ENCODE measurements at places on chromosomes 16 and 17.

DNA sequence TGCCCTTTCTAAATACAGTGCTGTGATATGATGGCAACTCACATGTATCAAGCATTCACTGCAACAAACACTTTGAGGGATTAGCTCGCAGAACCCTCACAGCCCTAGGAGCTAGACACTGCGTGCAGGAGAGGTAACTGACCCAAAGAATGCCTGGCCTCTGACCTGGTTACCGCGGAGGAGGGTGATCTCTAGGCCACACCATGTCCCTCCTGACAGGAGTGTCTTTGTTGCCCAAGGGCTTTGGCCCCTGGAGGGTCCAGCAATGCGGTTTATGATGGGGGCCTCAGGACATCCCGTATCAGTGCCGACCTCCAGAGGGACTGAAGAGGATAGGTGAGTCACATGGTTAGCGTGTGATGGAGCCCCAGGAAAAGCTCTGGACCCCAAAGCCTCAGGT, 130.6 kb downstream of the MGAT5B start:
- DNase-seq = no peak

DNA sequence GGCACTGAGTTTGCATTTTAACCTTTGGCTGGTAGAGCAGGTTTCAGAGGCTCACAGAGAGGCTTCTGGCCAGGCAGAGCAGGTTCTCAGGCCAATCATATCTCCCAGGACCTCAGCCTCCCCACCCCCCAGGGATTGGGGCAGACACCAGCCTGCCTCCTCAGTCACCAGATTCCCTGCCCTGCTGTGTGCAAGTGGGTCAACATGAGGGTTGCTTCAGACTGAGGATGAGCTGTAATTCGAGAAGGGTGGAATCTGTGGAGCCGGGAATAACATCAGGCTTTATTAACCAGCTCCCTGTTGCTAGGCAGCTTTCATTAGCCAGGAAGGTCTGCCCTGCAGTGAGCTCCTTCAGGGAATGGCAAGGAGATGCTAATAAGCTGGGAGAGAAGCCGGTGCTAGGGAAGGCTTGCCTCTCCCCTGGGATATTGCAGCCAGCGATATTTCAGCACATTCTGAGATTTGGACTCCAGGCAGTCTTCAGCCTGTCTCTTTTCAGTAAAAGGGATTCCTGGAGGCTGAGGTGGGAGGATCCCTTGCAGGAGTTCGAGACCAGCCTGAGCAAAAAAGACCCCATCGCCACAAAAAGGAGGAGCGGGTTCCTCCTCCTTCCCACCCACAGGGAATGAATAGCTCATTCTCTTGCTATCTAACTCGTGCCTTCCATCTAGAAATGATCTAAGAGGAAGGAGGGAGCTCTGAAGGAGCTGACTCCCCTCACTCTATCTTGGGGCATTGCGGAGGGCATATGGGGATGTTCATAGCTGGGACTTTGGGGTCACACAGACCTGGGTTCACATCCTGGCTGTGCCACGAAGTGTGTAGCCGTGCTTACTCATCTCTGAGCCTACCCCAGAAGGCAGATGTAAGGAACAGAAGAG, 10.7 kb downstream of the SGSM2 start:
- DNase-seq = peak; percentile 77

- no peak for DNase-seq
Observed at GRCh38 chr16:47966325-47966724, 189.5 kb downstream of the ABCC12 start.

DNA sequence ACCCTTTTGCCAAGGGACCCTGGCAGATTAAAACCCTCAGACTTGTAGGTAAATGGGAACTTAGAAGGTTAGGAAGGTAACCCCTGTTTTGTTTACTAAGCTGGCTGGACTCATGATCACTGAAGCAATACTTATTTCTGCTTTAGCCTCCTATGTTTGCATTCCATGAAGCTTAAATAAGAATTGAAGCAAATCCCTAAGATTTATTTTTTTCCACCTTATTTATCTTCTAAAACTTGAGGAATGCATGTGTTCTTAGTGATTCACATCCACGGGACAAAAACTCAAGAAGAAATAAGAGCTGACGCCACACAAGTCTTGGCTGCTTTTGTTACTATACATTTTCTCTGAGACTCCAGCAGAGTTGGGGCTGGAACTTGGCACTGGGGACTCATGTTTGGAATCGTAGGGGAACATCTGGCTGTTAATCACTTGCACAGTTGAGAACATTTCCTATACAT, 35.5 kb downstream of the CLUAP1 start:
- no peak for DNase-seq

- no peak for DNase-seq
Observed at GRCh38 chr16:1791256-1791942, 2.1 kb downstream of the IGFALS start.

DNA sequence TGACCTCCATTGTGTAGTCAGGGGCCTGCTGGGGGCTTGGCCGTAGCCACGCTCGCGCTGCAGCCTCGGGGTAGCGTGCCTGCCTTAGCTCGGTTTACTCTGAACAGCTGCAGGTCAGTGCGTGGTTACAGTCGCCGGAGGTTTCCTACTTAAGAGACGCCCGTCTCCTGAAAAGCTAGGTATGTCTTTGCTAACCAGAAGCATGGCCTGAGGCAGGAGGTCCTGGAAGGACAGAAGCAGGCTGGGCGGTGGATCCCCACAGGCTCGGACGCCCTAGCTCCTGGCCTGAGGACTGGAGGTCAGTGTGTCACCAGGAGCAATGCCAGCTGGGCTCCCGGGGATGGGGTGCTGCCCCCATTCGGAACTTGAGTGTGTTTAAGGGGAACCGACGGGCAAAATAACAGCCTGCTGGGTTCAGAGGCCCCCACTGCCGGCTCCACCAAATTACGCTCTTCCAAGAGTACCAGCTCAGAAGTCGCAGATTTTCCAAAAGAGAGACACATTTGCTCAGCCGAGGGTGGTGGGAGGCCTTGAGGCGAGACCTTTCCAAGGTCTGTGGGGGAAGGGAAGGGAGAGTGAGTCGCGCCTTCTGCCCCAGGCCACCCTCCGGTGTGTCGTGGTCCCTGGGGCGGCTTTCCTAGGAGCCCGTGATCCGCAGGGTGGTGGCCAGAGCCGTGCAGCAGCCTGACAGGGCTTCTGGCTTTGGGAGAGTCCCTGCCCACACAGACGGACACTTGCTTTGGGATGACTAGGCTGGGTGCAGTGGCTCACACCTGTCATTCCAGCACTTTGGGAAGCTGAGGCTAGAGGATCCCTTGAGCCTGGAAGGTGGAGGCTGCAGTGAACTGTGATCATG, 3.9 kb upstream of the GNG13 start:
- no peak for DNase-seq

DNA sequence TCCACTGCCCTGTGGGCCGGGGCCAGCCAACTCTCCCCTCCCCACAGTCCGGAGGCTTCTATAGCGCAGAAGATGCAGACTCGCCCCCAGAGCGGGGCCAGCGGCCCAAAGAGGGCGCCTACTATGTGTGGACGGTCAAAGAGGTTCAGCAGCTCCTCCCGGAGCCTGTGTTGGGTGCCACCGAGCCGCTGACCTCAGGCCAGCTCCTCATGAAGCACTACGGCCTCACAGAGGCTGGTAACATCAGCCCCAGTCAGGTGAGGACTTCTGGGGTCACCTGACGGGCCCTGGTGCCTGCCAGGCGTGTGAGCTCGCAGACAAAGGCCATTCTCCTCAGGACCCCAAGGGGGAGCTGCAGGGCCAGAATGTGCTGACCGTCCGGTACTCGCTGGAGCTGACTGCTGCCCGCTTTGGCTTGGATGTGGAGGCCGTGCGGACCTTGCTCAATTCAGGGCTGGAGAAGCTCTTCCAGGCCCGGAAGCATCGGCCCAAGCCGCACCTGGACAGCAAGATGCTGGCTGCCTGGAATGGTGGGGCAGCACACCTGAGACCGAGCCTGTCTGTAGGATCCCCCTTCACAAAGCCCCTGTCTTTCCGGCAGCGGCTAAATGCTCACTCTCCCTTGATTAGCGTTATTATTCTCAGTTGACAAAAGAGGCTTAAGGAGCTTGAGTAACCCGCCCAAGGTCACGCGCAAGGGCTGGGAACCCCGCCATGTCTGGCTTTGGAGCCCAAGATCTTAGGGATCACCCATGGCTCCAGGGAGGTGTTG, 3.9 kb downstream of the SPATA20 start:
- DNase-seq = peak; percentile 90

GRCh38 chr17:8630227-8630801, at the start of gene MYH10:
MYH10 (minus strand) TSS chr17:8630725; CDS start chr17:8623246, 7,479 bp downstream.
- peak; percentile 4 for DNase-seq

DNA sequence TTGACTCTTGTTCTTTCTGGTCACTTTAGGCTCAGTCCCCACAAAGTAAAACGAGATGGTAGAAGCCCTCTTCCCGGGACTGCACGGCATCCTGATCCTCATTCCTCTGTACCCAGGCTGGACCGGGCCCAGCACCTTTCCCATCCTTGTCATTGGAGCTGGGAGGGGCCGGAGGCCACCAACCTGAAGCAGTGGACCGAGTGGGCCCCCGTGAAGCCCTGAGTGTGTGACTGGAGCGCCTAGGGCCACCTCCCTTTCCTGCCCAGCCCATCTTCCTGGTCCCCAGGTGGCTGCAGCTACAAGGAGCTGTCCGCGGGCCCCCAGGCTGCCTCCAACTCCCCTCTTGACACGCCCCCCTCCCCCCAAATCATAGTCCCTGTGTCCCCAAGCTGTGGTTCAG, 17.1 kb upstream of the CD300A start:
- DNase-seq = no peak

GRCh38 chr16:19138601-19139000, 24.8 kb downstream of the ITPRIPL2 start:
- DNase-seq = no peak

DNA sequence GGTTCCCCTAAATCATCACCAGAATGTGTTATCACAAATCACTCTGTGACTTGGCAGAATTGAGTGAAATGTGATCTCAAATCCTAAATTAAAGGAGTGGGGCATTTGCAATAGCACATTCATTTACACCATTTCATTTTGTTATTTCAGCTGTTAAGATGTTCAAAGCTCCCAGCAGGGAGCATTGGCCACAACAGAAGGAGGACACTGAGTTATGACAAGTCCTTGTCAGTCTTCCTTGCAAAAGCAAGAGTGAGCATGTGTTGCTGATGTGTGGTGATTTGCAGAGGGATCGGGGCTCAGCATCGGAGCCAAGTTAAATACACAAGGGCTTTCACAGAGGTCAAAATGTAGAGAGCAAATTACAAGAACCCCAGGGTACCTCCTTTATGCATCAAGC, 372.2 kb upstream of the CDH5 start:
- DNase-seq = no peak

- no peak for DNase-seq
Observed at GRCh38 chr16:75088216-75088615, 28.4 kb downstream of the LDHD start.

GRCh38 chr17:33751702-33752065, 458.6 kb upstream of the ASIC2 start:
- DNase-seq = no peak

GRCh38 chr17:9116311-9116835, 95.1 kb downstream of the NTN1 start:
- DNase-seq = no peak

- DNase-seq = no peak
Observed at GRCh38 chr16:5393070-5393469, 295.5 kb upstream of the EEF2KMT start.

DNA sequence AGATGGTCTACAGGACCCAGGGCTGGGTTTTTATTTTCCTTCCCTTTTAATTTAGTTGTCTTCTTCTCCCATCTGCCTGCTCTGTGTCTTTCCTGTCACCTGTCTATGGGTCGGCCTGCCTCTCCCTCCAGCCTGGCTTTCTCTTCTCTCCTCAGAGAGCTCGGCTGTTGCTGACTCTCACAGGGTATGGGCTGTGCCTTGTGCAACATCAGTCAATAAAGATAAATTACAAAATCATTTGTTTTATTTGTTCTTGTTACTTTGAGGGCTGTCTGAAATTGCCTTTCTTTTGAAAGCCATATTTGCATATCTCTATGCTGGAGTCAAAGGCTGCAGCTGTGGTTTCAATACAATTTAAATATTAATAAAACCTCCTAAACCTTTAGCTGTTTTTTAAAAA, 15.6 kb downstream of the RND2 start:
- no peak for DNase-seq

DNA sequence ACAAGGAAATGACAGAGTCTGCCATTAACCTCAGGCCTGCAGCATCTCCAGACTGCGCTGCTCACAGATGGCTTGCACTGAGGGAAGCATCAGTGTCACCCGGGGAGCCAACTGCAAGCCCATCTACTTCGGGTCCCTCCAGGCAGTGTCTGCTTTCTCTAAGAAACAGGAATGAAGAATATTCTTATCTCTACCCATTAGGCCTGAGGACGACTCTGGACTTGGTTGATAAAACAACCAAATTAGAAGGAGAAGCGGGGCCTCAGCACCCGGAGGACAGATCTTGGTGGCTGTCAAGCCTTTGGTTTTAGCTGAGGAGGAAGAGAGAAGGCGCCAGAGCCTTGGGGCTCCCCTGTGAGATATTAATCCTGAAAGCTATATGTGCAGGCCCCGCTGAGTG, 19.5 kb upstream of the MGAT5B start:
- no peak for DNase-seq

- DNase-seq = no peak
Observed at GRCh38 chr17:21396237-21396636, 20.1 kb downstream of the KCNJ12 start.

GRCh38 chr16:28204204-28204603, 7.6 kb downstream of the XPO6 start:
- no peak for DNase-seq

DNA sequence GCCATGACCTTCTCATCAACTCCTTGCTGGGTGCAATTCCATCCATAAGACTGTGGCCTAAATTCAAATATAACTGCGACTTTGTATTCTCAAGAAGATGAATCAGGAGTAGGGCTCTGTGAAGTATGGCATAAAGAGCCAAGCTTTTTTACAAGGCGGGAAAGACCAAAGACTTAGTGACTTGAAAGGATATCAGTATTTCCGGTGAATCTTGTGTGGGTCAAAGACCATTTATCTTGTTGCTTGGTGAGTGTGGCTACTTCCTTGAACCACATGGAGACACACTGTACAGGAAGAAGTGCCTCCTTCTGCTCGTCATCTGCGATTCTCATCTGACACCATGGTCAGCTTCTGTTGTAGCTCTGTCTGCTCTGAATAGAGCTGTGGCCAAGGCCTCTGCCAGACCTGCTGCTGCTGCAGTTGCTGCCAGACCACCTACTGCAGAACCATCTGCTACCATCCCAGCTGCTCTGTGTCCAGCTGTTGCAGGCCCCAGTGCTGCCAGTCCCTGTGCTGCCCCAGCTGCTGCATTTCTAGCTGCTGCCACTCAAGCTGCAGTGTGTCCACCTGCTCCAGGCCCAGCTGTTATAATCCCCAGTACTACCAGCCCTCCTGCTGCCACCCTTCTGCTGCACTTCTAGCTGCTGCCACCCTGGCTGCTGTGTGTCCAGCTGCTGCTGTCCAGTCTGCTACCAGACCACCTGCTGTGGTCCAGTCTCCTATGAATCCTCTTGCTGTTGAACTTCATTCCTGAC, 6.1 kb upstream of the KRTAP2-4 start:
- no peak for DNase-seq

DNA sequence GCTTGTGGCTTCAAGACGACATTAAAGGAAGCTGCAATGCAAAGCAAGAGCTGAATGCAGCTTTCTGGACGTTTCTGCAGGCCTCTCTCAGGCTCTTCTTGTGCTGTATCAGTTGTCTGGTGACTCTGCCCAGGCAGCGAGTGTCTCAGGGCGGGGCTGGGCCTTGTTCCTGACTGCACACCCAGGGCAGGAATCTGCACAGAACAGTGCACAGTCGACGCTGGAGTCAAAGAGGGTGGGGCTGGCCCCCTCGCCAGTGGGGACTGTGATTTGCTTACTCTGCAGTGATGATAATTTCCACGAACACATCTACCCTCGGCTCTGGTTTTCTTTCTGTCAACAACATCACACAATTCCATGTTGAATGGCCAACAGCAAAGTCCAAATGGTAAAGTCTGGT, 60.7 kb downstream of the IRF8 start:
- DNase-seq = no peak
